ENCODE measurements at places on chromosomes 13 and 19.

- DNase-seq = no peak
These were observed 84.6 kb downstream of the CRYL1 start for GRCh38 chr13:20441056-20441455.

GRCh38 chr13:45109102-45109720, 11.1 kb upstream of the GTF2F2 start:
- DNase-seq = peak; percentile 40

DNA sequence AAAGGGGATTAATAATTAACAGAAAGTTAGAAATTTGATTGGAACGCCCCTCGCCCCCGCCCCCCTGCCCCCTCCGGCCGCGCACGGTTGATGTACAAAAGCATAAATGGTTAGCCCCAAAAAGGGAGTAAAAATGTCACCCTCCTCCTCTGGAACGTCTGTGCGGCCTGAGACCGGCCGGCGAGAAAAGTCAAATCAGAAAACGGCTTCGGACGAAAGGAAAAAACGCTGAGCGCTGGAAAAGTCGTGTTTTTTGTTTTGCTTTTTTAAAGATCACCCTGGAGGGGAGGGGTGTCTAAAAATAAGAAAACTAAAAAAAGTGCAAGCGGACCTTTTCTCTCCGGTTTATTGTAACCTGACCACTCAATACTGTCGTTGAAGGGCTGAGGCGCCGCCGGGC, 13.2 kb downstream of the MEX3D start:
- no peak for DNase-seq

DNA sequence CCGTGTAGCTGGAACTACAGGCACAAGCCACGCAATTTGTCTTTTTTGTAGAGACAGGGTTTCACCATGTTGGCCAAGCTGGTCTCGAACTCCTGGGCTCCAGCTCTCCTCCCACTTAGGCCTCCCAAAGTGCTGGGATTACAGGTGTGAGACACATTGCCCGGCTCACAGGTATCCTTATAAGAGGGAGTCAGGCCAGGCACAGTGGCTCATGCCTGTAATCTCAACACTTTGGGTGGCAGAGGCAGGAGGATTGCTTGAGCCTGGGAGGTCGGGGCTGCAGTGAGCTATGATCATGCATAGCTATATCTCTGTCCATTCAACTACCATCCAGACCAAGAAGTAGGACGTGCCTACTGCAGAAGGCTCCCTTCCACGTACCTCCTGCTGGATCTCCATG, 10.2 kb upstream of the IGLON5 start:
- no peak for DNase-seq
